ENCODE measurements at places on chromosomes 3 and 15.

DNA sequence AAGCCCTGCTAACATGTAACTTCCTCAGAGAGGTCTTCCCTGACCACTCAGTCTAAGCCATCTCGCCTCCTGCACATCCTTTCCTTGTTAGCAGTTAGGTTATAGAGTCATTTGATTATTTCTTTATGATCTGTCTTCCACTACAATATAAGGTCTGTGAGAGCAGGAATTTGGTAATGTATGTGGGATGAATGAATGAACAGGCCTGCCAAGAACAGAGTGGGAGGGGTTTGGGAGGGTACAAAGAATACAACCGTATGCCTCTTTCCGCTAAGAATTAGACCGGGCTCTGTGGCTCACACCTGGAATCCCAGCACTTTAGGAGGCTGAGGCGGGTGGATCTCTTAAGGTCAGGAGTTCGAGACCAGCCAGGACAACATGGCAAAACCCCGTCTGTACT lies 32.4 kb upstream of the MYO1E start:
- H3K36me3 ChIP-seq = no peaks in the 10 kb centered on the region
- H3K4me1 ChIP-seq = peaks cover 11% of the 10 kb centered on the region
- H3K4me3 ChIP-seq = no peak overlapping the region
- H3K27ac ChIP-seq = no peak overlapping the region

DNA sequence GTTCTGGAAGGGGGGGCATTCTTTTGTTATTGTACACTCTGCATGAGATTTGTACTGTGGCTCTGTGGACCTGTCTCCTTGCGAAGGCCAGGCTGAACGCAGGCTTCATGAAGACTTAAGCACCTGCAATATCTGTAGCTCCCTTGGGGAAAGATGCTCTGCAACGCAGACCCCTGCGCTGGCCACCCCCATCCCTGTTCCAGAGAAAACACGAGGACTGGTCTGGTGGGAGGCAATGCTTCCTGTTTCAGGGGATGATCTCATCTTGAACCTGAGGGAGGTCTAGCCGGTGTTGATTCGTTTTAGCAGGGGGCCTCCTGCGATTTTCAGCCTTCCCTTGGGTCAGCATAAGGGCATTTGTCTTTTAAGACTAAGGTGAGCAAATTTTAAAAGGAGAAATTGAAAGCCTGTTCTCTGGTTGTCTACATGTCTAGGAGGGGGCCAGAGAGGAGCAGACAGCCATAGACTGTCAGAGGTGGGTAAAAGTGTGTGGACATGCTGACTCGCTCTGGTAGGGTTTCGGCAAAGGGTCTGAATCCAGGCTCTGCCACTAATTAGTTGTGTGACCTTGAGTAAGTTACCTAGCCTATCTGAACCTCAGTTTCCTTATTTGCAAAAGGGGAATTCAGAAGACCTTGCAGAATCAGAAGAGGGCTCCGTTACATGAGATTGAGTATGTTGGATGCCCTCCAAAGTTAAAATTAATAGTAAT lies 80.9 kb upstream of the RASGRF1 start:
- peaks cover 8% of the 10 kb centered on the region for H3K4me1 ChIP-seq
- no peak for DNase-seq

- no peaks in the 10 kb centered on the region for H3K27me3 ChIP-seq
- H3K4me3 ChIP-seq = no peak overlapping the region
- no peaks in the 10 kb centered on the region for H3K36me3 ChIP-seq
- DNase-seq = no peak
- peaks cover 34% of the 10 kb centered on the region for H3K4me1 ChIP-seq
These were observed 23.5 kb downstream of the MITF start for GRCh38 chr3:69762768-69763229.

DNA sequence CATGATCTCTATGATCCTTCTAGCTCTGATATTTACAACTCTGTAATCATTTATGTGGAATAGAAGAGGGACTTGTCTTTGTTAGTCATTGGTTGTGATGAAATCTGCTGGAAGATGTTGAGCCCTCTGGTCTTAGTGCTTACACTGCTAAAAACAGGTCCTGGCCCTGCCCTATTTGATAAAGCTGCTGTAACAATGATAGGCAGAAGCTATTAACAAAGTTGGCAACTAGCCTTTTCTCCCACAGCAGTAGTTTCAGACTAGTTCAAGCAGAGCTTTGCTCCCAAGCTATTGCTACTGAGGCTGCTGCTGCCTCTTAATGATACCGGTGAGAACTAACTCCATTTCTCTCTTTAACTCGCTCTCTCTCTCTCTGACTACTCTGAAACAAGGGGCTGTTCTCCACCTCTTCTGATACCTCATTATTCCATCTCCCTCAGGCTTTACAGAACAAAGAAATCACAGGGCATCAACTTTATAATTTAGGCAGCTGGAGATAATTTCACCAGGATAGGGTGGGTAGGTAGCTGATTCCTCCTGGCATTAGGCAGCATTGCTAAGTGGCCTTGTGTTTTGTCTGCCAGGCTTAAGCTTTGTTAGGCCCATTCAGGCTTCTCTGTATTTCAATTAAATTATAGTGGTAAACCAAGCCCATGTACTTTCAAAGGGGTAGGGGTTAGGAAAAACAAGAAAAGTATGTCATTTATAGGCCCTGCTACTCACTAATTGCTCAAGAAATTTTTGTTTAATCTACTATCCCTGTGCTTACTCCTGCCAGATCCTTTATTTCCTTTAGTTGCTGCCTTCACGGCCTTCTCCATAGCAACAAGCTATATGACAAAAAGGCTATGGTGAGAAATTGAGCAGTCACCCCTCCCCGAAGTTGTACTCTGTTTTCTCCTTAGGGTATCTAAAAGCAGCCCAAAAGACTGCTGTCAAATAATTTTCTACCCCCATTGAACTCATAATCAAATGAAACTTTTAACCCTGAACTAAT lies 139.6 kb downstream of the RBPMS2 start:
- DNase-seq = peak; percentile 86
- H3K4me3 ChIP-seq = no peak overlapping the region
- peaks cover 14% of the 10 kb centered on the region for H3K36me3 ChIP-seq
- no peaks in the 10 kb centered on the region for H3K27me3 ChIP-seq
- H3K27ac ChIP-seq = peak overlapping the region; percentile 83

DNA sequence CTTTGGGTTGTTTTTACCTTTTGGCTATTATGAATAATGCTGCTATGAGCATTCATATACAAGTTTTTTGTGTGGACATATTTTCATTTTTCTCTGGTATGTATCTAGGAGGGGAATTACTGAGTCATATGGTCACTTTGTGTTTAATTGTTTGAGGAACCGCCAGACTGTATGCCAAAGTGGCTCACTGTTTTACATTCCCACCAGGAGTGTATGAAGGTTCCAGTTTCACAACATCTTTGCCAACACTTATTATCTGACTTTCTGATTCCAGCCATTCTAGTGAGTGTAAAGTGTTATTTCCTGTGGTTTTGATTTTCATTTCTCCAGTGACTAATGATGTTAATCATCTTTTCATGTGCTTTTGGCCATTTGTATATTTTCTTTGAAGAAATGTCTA lies 51.8 kb downstream of the CMTM7 start:
- H3K36me3 ChIP-seq = peaks cover 5% of the 10 kb centered on the region
- DNase-seq = no peak
- no peak overlapping the region for H3K4me3 ChIP-seq
- no peaks in the 10 kb centered on the region for H3K4me1 ChIP-seq
- H3K27me3 ChIP-seq = no peaks in the 10 kb centered on the region

GRCh38 chr3:71684046-71684756 lies 41.0 kb downstream of the EIF4E3 start:
- H3K27me3 ChIP-seq = no peaks in the 10 kb centered on the region
- H3K27ac ChIP-seq = no peak overlapping the region
- H3K4me3 ChIP-seq = no peak overlapping the region
- H3K36me3 ChIP-seq = peaks cover 4% of the 10 kb centered on the region
- H3K4me1 ChIP-seq = peaks cover 76% of the 10 kb centered on the region
- DNase-seq = no peak

DNA sequence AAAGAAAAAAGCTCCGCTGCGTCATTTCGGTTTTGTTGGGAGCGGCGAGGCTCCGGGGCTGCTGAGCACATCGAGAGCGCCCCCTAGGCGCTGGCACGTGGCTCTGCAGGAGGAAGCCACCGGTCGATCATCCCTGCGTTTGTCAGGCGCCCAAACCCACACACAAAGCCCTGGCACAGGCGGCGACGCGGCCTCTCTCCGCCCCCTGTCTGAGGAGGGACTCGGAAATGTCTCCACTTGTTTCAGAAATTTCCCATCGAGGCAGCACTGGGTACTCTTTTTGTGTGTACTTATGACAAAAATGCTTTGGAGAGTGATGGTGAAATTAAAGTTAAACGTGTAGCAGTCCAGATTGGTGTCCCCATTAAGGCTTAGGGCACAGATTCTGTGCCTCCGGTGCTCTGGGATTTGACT lies 407.3 kb upstream of the ONECUT1 start:
- H3K4me1 ChIP-seq = peaks cover 3% of the 10 kb centered on the region
- no peak overlapping the region for H3K27ac ChIP-seq
- H3K4me3 ChIP-seq = no peak overlapping the region
- H3K27me3 ChIP-seq = peaks cover 21% of the 10 kb centered on the region

- H3K36me3 ChIP-seq = no peaks in the 10 kb centered on the region
- no peaks in the 10 kb centered on the region for H3K27me3 ChIP-seq
- no peak overlapping the region for H3K27ac ChIP-seq
- no peak overlapping the region for H3K4me3 ChIP-seq
These were observed 38.2 kb downstream of the FILIP1L start for GRCh38 chr3:100075851-100076730.

DNA sequence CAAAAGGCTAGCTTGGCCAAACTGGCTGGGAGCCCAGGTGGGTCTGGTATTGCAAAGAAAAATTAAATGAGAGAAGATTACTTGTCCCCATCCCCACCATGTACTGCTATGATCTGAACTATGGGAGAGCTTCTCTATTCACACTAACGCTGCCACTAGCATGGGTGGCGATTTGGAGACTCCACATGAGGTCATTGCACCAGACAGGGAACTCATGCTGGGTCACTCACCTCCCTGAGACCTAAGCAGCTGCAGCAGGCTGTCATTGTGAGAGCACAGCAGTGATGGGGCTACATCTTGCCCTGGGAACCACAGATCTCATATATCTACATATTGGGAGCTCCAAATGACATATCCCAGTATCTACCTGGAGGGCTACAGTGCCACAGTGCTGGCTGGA lies 36.3 kb upstream of the NECTIN3 start:
- no peaks in the 10 kb centered on the region for H3K4me1 ChIP-seq
- H3K36me3 ChIP-seq = no peaks in the 10 kb centered on the region
- H3K4me3 ChIP-seq = no peak overlapping the region
- no peak overlapping the region for H3K27ac ChIP-seq

GRCh38 chr3:52086976-52087663 lies 30.7 kb upstream of the DUSP7 start:
- H3K27me3 ChIP-seq = no peaks in the 10 kb centered on the region
- peaks cover 11% of the 10 kb centered on the region for H3K4me1 ChIP-seq
- H3K27ac ChIP-seq = no peak overlapping the region

GRCh38 chr15:43346305-43346704 lies 15.9 kb upstream of the LCMT2 start:
- peaks cover 73% of the 10 kb centered on the region for H3K36me3 ChIP-seq
- no peak for DNase-seq
- no peaks in the 10 kb centered on the region for H3K4me1 ChIP-seq
- no peaks in the 10 kb centered on the region for H3K27me3 ChIP-seq
- H3K27ac ChIP-seq = no peak overlapping the region

- H3K36me3 ChIP-seq = no peaks in the 10 kb centered on the region
- H3K27ac ChIP-seq = no peak overlapping the region
- no peak overlapping the region for H3K4me3 ChIP-seq
- H3K27me3 ChIP-seq = no peaks in the 10 kb centered on the region
These were observed 79.6 kb downstream of the ARNT2 start for GRCh38 chr15:80483725-80484161.

DNA sequence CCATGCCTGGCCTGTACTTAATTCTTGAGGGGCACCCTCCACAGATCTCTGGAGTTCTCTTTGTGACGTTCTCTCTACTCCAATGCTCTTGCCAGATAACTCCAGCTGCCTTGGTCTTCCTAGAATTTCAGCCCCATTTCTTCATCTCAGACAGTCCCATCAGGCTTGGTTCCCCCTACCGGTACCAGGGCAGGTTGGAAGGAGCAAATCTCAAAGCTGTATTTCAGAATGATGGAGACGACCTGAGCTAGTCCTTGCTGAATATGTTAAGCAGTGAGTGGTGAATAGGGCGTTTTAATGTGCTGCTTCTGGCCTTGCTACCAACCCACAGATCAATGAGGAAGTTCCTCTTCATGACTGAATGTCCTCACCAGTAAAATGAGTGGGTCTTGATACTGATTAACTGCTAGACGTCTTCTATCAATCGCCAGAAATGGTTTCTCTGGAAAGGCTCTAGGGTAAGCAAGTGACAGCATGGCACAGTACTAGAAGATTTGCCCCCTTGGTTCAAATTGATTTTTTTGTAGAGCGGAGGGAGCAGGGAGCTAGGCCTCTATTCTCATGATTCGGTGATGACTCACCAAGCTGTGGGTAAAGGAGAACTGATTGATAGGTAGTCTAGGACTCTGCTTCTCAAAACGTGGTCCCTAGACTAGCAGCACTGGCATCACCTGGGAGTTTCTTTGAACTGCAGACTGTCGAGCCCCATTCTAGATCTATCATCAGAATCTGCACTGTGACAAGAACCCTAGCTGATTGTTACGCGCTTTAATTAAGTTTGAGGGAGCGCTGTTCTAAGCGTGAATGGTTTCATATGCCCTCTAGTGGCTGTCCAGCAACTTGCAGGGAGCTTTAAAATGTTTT lies 67.8 kb downstream of the UBP1 start:
- no peaks in the 10 kb centered on the region for H3K27me3 ChIP-seq
- no peak overlapping the region for H3K4me3 ChIP-seq
- DNase-seq = peak; percentile 45

- H3K4me3 ChIP-seq = no peak overlapping the region
- H3K27me3 ChIP-seq = no peaks in the 10 kb centered on the region
- no peak overlapping the region for H3K27ac ChIP-seq
- DNase-seq = peak; percentile 76
- no peaks in the 10 kb centered on the region for H3K36me3 ChIP-seq
These were observed 30.5 kb downstream of the NEO1 start for GRCh38 chr15:73082812-73083211.

DNA sequence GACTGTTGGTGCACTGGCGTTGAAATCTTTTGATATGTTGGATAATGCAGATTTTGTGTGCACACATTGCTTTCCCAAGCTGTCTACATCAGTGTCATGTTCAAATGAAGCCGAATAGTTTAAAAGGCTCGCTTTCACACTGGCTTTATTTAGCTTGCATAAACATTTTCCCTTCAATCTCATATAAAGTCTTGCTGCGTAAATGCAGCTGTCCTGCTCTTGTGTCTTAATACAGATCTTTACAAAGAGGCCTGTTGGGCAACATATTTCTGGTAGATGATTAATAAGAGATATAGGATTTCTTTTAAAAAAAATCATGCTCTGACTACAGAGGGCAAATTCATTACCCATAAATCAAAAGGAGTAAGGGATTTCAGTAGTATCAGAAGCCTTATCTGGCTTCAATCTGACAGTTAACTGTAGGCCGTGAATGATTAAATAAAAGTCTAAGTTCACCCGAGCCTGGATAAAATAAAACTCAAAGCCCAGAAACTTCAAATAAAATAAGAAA lies 937.2 kb downstream of the FHIT start:
- peaks cover 5% of the 10 kb centered on the region for H3K4me1 ChIP-seq
- no peak for DNase-seq
- no peak overlapping the region for H3K4me3 ChIP-seq
- H3K36me3 ChIP-seq = no peaks in the 10 kb centered on the region
- H3K27me3 ChIP-seq = no peaks in the 10 kb centered on the region
- H3K27ac ChIP-seq = no peak overlapping the region

- no peaks in the 10 kb centered on the region for H3K36me3 ChIP-seq
- no peaks in the 10 kb centered on the region for H3K27me3 ChIP-seq
- no peak overlapping the region for H3K4me3 ChIP-seq
- no peak overlapping the region for H3K27ac ChIP-seq
- no peaks in the 10 kb centered on the region for H3K4me1 ChIP-seq
- no peak for DNase-seq
These were observed 30.4 kb downstream of the BHLHE40 start for GRCh38 chr3:5009506-5010109.
